ENCODE measurements at places on chromosomes 5 and 9.

- no peak for DNase-seq
Observed at GRCh38 chr5:54109626-54110330, 200.6 kb downstream of the ARL15 start.

DNA sequence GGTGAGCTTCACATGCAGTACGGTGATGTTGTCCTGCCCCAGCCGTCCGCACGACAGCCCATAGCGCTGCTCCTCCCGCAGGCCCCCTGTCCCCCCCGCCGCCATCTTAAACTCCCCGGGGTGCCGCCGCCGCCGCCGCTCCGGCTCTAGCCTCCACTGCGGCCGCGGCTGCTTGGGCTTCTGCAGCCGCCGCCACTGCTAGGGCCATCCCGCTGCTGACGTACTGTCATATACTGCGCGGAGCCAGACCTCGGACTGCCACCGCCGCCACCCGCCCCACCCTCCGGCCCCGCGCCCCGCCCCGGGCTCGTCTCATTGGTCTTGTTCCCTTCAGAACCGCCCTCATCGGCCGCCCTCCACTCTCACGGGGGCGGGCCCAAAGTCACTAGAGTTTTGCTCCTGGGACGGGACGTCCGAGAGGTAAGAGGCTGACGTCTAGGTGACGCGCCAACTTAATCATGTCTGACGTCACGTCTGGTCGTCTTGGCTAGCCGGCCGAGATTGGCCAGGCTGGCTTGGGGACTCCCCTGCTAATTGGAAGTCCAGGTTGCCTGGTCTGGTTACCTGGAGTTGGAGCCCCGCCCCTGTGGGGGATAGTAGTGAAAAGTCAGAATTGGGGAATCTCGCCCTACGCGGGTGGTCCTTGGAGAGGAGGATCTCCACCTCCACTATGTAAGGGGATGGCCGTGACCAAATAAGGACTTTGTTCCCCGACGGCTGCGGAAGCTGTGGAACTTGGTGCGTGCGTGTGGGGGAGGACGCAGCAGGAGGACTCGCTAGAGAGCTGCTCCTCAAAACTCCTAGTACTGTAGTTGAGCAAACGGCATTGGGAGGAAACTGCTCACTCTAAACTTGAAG lies at the start of gene ELL2:
Gene ELL2 (minus strand): TSS at position 235 of the 858 bp plus-strand sequence. CDS start 130 bp downstream, at position 105.
- DNase-seq = peak; percentile 100

DNA sequence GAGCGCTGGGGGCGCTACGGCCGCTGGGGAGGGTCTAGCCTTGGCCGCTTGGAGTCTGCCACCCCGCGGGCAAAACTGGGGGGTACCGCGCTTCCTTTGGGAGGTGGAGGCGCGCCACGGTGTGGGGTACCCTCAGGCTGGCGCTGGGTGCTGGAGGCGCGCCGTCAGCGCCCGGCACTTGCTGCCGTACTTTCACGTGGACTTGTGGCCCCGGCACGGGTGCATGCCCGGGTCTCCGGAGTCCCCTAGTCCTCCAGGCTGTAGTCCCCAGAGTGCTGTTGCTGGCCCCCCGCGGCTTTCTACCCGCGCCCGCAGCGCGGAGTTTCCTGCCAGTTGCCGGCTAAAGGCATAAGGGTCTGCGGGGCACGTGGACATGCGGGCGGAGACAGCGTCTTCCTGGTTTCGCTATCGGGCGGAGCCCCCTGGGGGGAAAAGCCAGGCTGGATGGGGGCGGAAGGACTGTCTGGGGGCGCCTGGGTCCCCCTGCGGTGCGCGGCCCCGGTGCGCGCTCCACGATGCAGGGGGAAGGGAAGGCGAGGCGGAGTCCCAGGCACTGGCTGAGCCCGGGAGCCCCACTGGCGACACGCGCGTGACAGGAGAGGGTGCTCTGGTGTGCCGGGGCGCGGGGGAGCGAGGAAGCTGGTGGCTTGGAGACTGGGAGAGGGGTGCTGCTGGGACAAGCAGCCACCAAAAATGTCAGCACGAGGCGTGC lies 666 bp downstream of the PPARGC1B start:
- no peak for DNase-seq

DNA sequence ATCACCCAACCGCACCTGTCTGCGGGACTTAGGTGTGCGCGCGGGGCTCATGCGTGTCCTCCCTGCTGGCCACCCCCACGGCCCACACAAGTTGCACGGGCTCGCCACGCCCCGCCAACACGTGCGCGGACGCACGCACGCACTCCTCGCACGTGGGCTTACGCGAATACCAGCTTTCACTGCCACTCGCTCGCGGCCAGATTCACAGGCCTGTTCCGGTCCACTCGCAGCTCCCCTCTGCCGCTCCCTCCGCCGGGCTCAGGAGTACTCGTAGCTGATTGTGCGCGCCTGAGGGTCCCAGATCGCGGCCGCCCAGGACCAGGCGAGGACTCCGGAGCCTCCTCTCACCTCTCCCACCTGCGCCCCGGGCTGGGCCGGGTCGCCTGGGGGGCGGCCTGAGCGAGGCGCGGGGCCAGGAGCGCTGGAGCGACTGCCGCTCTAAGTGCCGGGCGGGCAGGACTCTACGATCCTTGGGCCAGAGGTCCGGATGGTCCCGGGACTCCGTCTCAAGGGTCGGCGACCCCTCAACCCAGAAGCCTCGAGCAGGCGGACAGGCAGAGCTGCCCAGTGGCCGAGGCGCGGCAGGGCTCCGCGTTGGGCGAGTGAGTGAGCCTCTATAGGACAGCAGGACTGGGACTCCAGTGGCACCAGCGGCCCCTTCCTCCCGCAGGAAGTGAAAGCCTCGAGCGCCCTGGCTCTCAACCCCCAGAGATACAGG lies 3.4 kb downstream of the PCDHGC5 start:
- no peak for DNase-seq

DNA sequence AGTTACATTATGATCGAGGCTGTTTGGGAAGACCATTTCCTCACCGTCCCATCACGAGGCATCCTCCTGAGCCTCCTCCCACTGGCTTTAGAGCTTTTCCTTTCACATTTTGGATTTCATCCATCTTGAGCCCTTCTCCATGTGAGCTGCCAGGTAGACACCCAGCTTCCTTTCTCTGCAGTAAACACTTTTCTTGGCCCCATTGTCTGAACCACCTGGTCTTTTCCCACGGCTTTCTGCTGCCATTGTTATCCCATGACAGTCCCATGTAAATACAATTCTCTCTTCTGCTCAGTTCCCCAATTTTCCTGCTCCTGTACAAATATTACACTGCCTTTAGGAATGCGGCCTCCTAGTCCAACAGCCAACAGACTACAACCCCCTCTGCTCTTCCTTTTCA lies 24.1 kb downstream of the UBE2QL1 start:
- no peak for DNase-seq

GRCh38 chr9:136764301-136764891 lies at the start of gene LCN15:
TSS of gene LCN15 (minus strand) at chr9:136764518. CDS start at chr9:136764488, 30 bp downstream.
- DNase-seq = no peak

DNA sequence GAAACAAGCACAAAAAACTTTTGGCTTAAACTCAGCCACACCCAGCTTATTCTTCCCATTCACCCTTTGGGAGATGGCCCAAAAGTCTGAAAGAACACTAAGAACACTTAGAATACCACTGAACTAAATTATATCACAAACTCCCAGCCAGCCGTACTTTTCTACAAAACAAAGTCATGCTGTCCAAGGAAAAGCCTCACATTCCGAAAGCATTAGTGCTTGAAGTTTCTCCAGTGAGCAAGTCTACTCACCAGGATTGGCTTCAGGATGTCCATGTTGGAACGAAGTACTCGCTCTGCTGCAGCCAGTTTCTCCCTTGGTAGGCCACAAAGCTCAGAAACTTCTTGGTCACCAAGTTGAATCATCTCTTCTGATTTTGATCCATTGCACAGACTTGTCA lies 69.7 kb downstream of the ABCA1 start:
- no peak for DNase-seq

- DNase-seq = no peak
Observed at GRCh38 chr9:134770972-134771971, 109.3 kb upstream of the FCN2 start.

DNA sequence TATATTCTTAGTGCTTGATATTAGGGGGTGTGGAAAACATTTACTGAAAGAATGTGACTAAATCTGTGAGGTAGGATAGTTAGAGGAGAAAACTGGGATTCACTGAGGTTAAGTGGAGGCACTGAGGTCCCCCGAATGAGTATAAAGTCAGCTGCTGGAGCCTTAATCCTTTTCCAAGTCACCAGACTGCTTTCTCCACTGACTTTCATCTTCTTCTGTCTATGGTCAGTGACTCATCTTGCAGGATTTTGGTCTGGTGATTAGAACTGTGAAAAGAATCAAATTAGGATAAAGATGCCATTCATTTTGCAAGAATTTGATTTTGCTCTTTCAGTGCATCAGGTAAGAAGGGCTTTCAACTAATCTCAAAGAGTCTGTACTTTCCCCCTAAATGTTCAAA lies 89.3 kb upstream of the ALDH1A1 start:
- no peak for DNase-seq

GRCh38 chr5:62083661-62084060 lies 222.3 kb upstream of the KIF2A start:
- no peak for DNase-seq

- no peak for DNase-seq
Observed at GRCh38 chr5:163269624-163270023, 167.8 kb upstream of the CCNG1 start.

DNA sequence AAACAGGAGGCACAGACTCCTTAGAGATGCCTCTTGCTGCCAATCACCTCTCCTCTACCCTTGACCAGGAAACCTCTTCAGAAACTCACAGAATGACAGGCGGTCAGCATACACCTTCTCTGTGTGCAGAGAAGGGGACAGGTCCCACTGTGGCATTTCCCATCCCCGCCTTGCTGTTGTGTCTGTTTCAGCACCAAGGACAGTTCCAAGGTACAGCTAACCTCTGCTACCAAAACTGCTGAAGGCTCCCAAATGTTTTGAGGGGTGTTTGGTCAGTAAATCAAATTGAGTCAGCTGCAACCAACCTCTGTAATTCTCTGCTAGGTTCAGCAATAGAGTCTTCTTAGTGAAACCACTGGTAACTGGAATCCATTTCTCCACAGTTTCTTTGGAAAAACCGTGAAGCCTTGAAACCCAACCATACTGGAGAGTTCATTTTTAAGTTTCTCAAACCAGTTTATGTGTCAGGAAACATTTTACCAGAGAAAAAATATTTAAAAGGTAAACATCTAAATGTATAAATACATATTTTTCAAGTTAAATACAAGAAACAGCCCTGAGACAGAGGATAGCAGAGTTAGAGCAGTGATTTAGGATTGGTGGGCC lies 122.0 kb downstream of the DRD1 start:
- DNase-seq = no peak
